ENCODE measurements at places on chromosomes 7 and 10. TPM values are rescaled to one million over a fixed set of nuclear protein-coding genes. Genes with fewer than 3 reads are reported as not detected.

ACHE gene
- total RNA-seq: under 0.01 TPM

TYW1B gene
- 6.1 TPM for total RNA-seq

ANXA8L1 gene
- total RNA-seq: not detected

PCDH15 gene
- total RNA-seq: under 0.01 TPM

Measured in fibroblast of lung (primary cell).